ENCODE measurements at places on chromosomes 2 and 18.
A peak's percentile ranks its signal among the peaks of the same experiment; 100 is the strongest.

DNA sequence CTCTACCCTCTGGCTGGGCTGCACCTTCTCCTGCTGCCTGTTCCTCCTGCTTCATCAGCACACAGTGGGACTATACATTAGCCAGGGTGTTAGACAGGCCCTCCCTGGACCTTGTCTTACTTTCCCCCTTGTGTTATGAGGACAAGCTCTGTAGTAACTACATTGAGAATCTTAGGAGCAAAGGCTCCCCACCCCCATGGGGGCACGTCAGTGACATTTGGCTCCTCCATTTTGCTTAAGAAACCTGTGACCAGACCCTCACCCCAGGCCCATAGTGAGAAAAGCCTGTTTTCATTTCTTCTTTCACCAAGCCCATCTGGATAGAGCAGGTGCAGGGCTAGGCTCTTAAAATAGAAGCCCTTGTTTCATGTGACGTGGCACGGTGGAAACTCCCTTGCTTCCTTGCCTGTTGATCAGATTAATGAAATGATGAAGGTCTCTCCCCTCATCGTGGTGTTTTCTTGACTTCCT is 146.7 kb downstream of the RPIA start:
- no peak for DNase-seq

- no peak for DNase-seq
These were observed 175.9 kb upstream of the FN1 start for GRCh38 chr2:215611609-215612386.

- DNase-seq, result no peak
These were observed 1.5 kb downstream of the EPB41L5 start for GRCh38 chr2:120014226-120014980.

GRCh38 chr2:38260469-38260868 is 116.6 kb downstream of the ATL2 start:
- no peak for DNase-seq

GRCh38 chr2:156526950-156527636 is 90.9 kb downstream of the GPD2 start:
- DNase-seq, result no peak

DNA sequence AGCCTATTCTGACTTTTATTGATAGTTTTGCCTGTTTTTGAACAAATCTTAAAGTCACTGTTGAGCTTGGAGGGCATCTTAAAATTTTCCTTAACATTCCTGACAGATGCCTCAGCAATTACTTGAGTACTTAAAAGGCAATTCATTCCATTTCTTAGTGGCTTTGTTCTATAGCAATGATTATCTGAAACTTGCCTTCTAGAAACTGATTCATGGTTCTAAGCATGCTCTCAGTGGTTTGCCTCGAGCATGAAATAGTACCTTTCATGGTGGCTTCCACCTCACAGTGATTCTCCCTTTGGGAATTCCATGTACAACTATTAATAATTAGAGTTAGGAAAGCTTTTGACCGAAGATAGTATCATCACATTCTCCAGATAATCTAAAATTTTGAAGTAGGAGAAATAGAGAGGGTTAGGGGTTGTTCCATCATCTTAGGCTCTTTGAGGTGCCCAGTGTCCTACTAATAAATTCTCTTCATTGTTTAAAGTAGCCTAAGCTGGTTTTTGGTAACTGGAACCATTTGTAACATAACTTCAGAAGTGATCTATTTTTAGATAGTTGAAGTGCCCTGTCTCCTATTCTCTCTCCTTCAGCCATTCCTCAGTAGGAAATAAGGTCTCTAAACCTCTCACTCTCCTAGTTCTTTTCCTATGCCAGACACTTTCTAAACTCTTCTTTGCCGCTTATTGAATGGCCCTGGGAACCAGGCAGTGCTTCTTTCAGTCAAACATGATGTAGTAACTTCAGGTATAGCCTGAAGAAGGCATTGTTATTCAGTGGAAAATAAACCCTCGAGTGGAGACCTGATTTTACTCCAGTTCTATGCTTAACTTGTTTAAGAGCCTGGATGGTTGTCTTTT is 156.1 kb downstream of the HAUS1 start:
- DNase-seq, result peak; percentile 56

DNA sequence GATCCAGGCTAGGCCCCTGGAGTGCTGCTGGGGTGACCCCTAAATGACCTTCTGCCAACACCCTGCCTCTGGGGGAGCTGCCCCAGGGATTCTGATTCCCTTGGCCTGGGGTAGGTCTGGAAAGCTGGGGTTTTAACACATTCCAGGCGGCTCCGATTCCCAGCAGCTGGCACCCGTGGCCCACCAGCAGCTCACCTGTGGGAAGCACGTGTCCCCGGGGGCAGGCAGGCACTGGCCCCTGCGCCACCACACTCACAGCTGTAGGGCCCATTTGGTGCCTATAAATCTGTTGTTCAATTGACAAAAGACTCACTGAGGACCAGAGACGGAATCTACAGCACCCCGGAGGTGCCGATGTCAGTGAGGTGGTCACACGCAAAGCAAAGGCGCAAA is 4.1 kb upstream of the KLHL30 start:
- DNase-seq, result no peak

DNA sequence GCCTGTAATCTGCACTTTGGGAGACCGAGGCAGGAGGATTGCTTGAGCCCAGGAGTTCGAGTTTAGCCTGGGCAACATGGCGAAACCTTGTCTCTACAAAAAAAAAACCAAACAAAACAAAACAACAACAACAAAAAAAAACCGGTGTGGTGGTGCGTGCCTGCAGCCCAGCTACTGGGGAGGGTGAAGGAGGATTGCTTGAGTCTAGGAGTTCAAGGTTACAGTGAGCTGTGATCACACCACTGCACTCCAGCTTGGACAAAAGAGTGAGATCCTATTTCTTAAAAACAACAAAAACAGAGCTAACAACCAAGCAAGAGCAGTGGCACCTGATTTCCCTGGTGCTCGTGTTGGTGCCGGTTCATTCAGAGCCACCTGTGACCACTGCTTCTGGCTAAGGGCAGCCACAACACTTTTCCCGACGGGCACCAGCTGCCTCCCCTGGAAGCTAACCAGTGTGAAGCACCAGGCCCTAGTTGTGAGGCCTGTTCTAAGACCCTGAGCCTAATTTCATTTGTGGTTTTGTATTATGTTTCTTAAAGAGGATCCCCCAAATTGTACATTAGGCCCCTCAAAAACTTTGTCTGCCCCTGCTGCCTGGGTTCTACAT is 1.3 kb downstream of the AOX1 start:
- no peak for DNase-seq

GRCh38 chr2:213691351-213691750 is 407.1 kb downstream of the SPAG16 start:
- DNase-seq, result no peak

GRCh38 chr2:225270861-225271260 is 128.6 kb upstream of the NYAP2 start:
- peak; percentile 52 for DNase-seq

- DNase-seq, result no peak
These were observed 111.3 kb upstream of the MCFD2 start for GRCh38 chr2:47026748-47027534.

DNA sequence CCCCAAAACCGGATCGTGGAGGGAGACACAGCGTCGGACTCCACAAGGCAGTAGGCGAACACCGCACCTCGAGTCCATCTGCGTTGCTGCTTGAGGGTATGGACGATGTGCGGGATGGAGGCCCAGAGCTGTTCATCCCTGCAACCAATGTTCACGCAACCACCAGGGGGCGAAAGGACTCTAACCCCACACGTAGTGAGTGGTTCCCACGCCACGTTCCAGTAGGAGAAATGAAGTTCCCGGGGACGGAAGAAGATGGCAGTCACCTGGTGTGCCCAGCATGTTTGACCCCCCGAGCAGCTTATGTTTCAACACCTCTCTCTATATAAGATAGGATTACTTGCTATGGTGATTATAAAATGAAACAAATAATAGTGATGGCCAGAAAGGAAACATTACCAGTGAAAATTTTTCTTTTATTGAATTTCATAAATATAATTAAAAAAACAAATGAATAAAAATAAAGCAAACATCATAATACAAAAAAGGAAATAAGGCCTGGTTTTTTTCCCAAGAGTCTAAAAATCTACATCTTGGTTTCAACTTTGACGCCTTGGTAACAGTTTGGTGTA is 184.3 kb downstream of the SH3BP4 start:
- DNase-seq, result peak; percentile 89

DNA sequence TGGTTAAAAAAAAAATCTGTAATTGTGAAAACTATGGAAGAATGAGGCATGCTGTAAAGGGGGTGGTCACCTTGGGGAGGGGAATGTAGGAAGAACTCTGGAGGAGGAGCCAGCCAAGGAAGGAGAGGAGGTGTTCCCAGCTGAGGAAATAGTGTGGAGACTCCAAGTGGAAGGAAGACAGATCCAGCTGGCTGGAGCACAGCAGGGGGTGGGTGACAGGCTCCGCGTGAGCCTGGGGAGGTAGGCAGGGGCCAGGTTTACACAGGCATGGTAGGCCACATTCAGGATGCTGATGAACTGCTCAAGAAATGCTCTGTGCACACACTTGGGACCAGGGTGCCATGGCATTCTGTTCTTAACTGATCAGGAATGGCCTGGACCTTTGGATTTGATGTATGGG is 16.8 kb downstream of the AFF3 start:
- DNase-seq, result no peak

- DNase-seq, result no peak
These were observed 701.8 kb downstream of the NR4A2 start for GRCh38 chr2:155630760-155631159.
